ENCODE measurements at places on chromosomes 11 and 22.
A peak's percentile ranks its signal among the peaks of the same experiment; 100 is the strongest.

DNA sequence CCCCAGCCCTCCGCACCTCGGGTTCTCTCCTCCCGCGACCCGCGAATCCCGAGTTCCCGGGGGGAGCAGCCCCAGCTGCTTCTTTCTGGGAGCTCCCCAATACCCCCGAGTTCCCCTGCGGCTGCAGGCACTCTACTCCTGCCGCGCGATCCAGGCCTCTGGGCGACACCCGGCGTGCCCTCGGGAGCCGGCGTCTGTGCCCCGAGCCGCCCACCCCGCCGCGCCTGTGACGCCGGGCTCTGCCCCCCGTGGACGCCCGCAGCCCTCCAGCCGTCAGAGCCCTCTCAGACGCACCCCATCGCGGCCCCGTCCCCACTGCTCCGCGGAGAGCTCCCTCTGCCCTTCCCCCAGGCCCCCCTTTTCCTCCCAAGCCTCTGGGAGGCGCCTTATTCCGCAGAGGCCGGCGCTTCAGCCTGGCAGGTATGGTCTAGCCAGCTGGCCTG lies 422 bp downstream of the GLB1L2 start:
- DNase-seq, result no peak

DNA sequence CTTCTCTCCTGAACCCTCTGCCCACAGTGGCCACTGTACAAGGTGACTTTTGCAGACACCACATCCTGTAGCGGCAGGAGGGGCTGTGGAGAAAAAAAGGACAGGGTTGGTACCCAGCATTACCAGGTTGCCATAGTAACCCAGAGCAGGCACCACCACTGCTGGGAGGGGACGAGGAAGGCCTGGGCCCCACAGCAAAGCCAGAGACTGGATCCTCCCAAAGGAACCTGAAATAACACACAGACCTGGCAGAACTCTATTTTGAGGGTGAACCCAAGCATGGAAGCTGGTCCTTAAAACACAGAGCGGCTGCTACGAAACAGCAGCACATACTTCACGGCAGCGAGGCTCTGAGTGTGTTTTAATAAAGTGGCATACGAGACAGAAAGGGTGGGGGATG lies 380.6 kb downstream of the CTTN start:
- DNase-seq, result no peak

DNA sequence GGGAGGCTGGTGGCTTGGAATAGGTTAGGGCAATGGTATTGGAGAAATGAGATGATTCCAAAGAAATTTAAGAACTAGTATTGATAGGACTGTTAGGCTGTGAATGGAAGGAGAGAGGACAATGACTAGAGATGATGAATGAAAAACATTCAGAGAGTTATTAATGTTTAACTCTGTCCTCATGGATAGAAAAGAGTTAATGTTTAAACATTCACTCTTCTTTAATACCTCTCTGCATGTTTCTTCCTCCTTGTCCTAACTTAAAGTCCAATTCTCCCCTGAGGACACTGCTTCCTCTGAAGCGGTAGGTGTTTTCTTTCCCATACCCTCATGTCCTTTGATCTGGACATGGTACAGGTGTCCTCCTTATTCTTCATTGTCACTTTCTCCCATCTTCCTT lies 13.4 kb downstream of the CHEK1 start:
- DNase-seq, result no peak

DNA sequence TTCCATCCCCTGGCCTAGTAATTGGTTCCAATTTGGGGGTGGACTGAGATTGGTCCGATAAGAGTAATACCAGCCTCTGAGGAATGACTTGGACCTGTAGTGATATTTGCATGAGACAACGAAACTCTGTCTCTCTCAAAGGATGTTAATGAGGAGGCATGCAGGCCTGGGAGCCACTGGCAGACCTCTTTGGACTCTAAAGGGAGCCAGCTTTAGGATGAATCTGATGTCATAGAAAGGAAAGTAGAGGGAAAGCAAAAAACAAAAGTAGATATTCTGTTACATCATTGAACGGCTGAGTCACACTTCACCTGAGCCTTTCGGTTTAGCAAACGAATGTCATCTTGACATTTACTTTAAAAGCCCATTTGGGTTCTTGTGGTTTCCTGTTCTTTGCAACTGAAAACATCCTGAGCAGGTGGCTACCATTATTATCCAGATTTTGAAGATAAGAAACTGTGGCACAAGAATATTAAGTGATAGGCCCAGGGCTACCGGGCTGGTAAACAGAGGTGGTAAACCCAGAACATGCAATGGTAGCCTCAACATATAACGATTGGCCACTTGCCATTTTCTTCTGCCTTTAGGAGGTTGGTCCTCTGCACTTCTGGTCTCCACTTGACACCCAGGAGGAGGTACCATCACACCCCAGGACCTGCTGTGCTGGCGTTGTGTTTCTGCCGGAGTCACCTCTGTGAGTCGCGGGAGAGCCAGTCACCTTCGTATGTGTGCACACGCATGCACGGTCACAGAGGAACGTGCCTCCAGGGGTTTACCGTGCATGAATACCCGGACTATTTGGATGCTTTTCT lies 42.7 kb downstream of the RTL6 start:
- DNase-seq, result no peak

- DNase-seq, result no peak
Measured at GRCh38 chr11:4184163-4184916, 89.7 kb downstream of the RRM1 start.

GRCh38 chr22:44309137-44309536 lies 3.6 kb downstream of the SHISAL1 start:
- peak; percentile 89 for DNase-seq

GRCh38 chr11:12787847-12788246 lies 113.6 kb downstream of the TEAD1 start:
- DNase-seq, result peak; percentile 85

DNA sequence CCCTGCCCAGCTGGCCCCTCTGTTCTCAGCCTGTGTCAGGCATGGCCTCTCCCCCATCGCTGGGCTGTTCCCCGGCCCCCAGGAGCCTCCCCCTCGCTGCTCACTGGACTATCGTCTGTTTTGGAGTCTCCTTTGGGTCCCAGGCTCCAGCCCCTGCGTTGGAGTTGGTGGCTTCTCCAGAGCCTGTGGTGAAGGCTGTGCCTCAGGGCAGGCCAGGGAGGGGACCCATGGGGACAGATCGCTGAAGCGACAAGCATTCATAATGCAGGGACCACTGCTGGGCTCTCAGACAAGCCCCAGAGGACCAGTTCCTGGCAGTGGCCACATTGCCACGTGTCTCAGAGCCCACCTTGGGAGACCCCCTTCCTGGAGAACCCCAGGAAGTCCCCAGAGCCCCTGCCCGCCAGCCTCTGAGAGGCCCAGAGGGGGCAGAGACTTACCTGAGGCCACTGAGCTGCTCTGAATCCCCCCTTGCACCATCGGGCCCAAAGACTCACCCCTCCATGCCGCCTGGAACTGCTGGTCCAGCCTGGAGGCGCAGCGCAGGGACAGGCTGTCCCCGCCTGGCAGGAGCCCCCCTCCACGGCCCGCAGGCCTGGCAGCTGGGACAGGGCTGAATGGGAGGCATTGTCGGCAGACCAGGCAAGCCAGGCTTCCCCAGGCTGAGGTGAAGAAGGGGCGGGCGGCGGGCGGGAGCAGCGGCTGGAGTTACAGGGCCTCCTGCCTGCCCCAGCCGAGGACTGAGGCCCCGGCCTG lies at the start of gene CHADL:
CHADL (minus strand) TSS at position 555 of the 756 bp plus-strand sequence; CDS start at position 505, 50 bp downstream.
- DNase-seq, result no peak

DNA sequence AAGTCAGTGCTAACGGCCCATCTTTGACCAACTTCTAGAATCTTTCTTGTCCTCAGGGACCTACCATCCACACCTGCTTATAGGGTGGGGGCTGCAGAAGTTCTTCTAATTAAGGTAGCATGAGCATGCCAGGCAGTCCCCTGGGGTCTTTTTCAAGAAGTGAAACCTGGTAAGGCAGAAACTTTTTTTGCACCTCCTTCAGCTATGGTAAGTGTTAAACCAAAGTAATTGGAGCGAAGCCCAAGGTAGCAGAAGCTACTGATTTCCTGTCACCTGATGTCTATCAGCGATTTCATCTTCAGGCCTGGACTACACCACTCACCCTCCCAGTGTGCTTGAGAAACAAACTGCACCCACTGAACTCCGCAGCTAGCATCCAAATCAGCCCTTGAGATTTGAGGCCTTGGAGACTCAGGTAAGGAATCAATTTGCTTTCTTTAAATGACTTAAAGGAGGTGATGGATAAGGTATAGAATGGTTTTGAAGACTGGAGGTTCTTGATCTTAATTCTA lies at the start of gene MS4A1:
MS4A1 (plus strand) TSS at position 317 of the 512 bp plus-strand sequence. CDS start 6,528 bp downstream, outside the sequence.
- no peak for DNase-seq

- DNase-seq, result no peak
Measured at GRCh38 chr11:100438376-100438775, 248.7 kb upstream of the ARHGAP42 start.

- no peak for DNase-seq
Measured at GRCh38 chr22:33006955-33007318, 51.2 kb downstream of the SYN3 start.

- no peak for DNase-seq
Measured at GRCh38 chr11:64771861-64772260, 6.5 kb downstream of the SF1 start.

DNA sequence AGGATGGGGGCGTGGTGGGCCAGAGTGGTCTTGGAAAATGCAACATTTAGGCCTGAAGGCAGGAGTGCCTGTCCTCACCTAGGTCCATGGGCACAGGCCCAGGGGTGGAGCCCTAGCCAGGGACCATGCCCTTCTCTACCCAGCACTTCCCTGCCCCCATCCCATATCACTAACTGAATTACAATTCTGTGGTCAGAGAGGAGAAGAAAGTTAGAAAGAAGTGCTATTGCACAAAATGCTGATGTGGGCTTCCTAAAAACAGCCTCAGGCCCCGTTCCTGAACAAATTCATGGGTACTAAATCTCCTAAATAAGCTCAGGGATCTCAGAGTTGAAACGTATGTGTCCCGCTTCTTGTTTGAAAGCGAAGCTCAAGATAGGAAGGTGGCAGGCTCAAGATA lies 3.5 kb upstream of the ASRGL1 start:
- no peak for DNase-seq

DNA sequence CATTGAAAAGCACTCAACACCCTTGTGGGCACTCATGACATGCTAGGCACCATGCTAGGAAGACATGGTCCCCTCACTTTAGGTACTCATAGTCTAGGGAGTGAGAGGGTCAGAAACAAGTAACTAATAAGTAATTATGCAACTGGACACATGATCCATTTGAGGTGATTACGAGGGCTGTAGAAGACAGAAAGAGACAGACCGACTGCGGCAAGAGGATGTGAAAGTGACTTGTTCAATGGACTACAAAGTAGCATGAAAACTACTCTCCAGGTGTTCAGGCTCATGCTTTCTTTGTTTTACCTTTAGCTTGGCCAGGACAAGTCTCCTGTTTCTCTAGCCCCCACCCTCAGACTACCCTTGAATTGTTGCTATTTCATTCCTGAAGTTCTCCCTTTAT lies 310.8 kb upstream of the SORL1-AS1 start:
- no peak for DNase-seq

GRCh38 chr22:48558606-48559402 lies 1268.9 kb downstream of the BRD1 start:
- no peak for DNase-seq

- DNase-seq, result no peak
Measured at GRCh38 chr22:29136782-29137700, 64.2 kb downstream of the KREMEN1 start.

DNA sequence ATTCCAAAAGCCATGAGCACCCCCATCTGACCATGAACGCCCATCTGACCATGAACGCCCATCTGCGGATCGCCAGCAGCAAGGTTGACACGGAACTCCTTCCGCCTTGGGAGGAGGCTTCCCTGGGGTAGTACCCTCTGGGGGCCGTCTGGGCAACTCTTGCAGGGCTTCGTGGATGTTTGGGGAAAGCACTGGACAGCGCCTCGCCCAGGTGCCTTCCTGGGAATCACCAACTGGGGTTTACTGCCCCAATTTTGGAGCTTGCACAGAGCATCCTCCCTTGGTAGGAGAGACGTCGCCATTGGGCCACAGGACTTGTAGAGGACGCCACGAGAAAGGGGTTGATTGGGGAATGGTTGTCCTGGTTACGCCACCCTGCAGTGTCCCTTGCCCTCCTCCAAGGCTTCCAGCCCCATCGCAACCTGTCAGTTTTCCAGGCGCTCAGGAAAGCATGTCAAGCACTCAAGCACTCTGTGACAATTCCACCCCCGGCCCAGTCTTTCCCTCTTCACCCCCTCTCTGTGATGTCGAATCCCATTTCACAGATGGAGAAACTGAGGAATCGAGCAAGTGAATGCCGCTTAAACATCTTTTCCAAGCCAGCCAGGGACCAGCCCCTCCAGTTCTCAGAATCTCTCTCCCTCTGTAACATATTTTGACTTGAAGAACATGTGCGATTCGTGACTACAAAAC lies 914 bp upstream of the PRDM11 start:
- peak; percentile 53 for DNase-seq

- peak; percentile 8 for DNase-seq
Measured at GRCh38 chr11:125141686-125142535, 22.6 kb upstream of the PKNOX2 start.

GRCh38 chr11:75845324-75845723 lies 30.3 kb downstream of the UVRAG start:
- DNase-seq, result no peak

GRCh38 chr11:60396799-60397198 lies 540 bp downstream of the MS4A14 start:
- DNase-seq, result no peak
